Activated T-helper 2 cell treated with anti-CD3 and anti-CD28 coated beads, Interferon-gamma antibody, Interleukin-2, Interleukin-4, amounts not matched to agents 10 μg/mL and 5 μg/mL and 100 μg/mL, durations not matched to agents 14 hours and 24 hours and 36 hours (primary cell): ENCODE measurements at places on chromosomes 16 and 17.

GRCh38 chr16:82935766-82936165 lies 309.0 kb downstream of the CDH13 start:
- no peak for DNase-seq

DNA sequence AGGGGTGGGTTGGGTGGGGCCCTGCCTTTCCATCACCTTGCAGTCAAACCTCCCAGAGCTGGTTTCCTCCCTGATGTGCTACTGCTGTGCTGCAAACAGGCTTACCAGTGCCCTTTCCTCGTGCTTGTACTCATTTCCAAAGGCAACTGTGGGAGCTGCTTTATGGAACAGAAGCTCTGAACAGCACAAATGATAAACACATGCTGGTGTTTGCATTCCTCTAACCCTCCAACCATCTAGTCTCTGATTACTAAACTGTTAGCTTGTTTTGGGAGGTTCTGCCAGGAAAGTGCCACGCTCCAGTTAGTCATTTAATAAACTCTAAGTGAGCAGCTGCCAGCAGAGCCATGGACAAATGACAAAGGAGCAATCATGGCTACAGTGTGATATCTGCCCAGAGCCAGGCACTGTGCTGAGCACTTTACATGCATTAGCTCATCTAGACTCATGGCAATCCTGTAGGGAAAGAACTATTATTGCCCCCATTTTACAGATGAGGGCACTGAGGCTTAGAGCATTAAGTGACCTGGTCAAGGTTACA lies 110.4 kb downstream of the VAT1L start:
- DNase-seq: no peak

DNA sequence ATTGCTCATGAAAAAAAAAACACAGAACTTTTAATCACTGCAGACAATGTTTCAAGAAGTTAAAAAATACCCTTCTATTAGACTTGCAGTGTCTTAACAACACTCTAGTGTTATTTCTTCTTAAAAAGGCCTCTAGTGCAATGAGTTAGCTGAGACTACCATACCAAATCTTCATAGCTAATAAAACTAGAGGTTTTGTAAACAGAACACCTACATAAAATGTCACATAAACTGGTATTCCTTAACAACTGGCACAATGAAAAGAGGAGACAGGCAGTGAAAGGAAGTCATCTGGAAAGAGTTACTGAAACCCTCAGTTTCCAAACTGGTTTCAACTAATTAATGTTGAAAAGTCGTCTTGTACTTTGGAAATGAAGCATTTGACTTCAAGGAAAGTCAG lies 394.2 kb upstream of the PMFBP1 start:
- no peak for DNase-seq

DNA sequence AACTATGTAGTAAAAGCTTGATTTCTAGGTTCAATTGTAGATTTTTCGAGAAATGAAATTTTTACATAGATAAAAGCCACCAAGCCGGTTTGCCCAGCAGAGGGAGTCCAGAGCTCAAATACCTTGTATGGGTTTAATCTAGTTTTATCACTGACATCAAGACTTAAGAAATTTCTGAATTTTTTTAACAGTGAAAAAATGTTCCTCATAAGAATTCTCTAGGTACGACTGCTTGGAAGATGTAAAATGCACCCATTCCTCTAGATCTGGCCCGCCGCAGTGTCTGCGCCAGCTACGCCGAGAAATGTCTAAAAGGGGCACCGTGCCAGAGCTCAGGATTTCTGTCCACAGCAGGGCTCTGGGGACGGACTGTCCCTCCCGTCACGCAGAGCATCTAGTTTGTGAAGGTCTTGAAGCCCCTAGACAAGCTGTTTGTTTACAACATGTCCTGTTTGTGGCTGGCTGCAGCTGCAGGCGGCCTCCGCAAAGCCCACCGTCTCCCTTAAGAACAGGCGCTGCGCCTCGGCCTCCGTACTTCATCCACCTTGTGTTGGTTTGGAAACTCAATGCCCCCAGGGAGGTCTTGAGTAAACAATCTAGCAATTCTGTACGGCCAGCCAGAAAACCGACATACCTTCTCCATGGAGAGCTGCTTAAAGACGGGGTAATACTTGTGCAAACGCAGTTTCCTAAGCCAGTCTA lies 24.8 kb downstream of the MAP1LC3B start:
- no peak for DNase-seq

DNA sequence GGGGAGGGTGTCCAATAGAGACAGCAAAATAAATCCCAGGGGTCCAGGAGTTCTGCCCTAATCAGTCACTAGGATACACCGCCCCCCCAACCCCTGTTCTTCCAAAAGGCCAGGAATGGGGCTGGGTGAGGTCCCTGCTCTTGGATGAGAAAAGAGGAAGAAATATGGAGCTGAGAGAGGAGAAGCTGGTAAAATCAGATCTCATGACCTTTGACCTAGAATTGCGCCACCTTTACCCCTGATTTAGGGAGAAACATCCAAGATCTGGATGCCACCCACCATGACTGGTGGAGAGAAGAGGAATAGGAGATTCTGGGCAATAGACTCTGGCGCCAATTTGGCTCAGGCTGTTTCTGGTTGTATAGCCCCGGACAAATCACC lies 707 bp upstream of the CACNB1 start:
- no peak for DNase-seq

DNA sequence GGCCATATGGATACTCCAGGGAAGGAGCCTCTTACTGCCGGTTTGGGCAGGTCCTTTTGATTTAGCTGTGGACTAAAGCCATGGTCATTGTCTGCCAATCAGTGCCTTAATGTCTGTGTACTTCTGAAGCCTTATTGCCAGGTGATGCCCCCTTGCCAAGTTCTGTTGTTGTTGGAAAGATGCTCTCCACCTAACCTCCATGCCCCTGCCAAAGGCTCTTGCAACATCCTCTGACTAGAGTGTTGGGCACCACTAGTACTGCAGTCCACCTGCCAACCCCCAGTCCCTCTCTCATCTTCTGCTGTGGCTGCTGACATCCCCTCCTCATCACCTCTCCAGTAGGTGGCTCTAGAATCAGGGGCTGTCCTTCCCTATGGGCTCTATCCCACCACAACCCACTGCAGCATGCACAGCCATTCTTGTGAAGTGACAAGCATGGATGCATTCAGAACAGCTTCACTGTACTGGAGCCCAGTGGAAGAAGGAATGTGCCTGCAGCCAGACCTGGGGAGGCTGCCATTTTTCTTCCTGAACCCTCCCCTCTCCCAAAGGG lies 375.3 kb upstream of the CDH5 start:
- DNase-seq: no peak

DNA sequence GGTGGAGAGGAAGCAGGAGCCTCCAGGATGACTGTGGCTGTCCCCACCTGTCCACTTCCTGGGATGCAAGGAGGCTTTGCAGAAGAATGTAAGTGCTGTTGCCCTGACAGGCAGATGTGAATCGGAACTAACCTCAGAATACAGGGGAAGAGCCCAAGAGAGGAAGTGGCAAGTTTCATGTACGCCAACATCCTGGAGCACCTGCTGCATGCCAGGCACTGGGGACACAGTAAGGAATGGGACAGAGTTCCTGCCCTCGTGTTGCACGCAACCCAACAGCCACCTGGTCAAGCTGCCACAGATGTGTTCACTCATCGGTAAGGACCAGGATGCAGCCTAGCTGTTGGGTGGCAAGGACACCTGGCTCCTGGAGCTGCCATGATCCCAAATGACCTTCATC lies 98.6 kb upstream of the RPL38 start:
- DNase-seq: no peak

DNA sequence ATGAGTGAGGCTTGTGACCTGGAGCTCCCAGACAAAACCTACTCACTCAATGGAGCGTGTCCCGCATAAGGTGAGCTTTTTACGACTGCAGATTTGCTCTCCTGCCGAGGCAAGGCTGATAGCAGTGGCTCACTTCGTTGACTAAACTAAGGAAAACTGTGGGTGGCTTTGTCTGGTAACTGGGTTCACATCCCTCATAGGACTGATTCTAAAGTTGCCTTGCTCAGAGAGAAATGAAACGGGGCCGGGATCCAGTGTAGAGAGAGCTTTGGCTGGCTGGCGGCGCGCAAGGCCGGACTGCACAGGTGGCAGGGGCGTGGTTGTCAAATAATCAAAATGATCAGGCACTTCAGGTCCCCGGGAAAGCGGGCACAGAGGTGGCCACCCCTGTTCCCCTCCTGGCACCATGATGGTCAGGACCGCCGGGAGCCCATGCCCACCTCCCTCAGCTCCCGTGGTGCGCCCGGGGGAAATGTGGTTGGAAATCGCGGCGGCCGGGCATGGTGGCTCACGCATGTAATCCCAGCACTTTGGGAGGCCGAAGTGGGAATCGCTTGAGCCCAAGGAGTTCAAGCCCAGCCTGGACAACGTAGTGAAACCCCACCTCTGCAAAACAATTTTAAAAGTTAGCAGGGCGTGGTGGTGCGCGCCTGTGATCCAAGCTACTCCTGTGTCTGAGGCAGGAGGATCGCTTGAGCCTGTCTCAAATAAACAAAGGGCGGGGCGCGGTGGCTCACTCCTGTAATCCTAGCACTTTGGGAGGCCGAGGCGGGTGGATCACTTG lies 26.6 kb upstream of the OR1F1 start:
- no peak for DNase-seq

DNA sequence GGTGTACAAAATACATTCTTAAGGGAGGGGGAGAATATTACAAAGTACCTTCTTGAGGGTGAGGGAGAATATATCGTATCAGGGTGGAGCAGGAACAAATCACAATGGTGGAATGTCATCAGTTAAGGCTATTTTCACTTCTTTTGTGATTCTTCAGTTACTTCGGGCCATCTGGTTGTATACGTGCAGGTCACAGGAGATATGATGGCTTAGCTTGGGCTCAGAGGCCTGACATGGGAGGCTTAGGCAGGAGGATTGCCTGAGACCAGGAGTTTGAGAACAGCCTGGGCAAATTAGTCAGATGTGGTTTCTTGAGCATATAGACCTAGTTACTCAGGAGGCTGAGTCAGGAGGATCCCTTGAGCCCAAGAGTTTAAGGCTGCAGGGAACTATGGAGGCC lies 13.1 kb downstream of the ODAD4 start:
- no peak for DNase-seq

- DNase-seq: no peak
Measured at GRCh38 chr17:64273006-64273405, 9.9 kb upstream of the TEX2 start.

- no peak for DNase-seq
Measured at GRCh38 chr16:375927-376816, 5.6 kb downstream of the PGAP6 start.
